Muscle of arm (tissue), 14 donors: ENCODE measurements at places on chromosomes 4 and X. TPM values are rescaled to one million over a fixed set of nuclear protein-coding genes. Genes with fewer than 3 reads are reported as not detected.

CYLC1 gene
- not detected for polyA plus RNA-seq

STPG2 gene
- polyA plus RNA-seq: 0.17 TPM

ZNF275 gene
- 7.6 TPM for polyA plus RNA-seq

MCF2 gene
- polyA plus RNA-seq: 0.33 TPM

TDO2 gene
- polyA plus RNA-seq: 0.22 TPM

RTL3 gene
- polyA plus RNA-seq: 2.0 TPM

FHDC1 gene
- not detected for polyA plus RNA-seq

SPANXN3 gene
- polyA plus RNA-seq: not detected

IL15 gene
- polyA plus RNA-seq: 10.5 TPM

P2RY8 gene
- polyA plus RNA-seq: 0.87 TPM

ADGRG4 gene
- 0.03 TPM for polyA plus RNA-seq

MTTP gene
- 0.87 TPM for polyA plus RNA-seq

GIMD1 gene
- polyA plus RNA-seq: not detected

NCAPG gene
- 24.6 TPM for polyA plus RNA-seq

PABPC1L2B gene
- not detected for polyA plus RNA-seq

STS gene
- polyA plus RNA-seq: not detected

RGN gene
- polyA plus RNA-seq: 2.3 TPM

CT45A1 gene
- polyA plus RNA-seq: not detected
